ENCODE measurements at places on chromosomes 2 and 18.
A peak's percentile ranks its signal among the peaks of the same experiment; 100 is the strongest.

DNA sequence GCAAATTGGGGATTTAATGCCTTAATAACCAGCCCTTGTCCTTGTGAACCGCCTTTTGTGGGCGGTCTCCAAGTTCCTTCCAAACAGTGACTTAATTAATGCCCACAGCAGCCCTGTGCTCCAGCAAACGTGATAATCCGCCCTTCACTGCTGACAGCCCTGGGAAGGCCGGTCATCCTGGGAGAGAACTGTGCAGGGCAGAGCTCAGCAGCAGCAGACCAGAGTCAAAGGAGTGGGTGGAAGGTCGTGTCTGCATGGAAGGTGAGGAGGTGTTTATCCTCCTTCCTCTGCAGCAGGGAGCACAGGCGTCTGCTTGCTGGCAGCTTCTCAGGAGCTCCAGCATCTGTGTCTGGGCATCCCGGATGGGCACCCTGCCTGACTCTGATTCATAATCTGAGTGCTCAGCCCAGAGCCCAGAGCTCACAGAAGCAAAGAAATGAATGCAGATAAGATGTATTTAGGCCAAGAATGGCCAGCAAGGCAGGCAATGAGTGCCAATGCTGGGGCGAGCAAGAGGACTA is 270.0 kb upstream of the PXDN start:
- DNase-seq = no peak

DNA sequence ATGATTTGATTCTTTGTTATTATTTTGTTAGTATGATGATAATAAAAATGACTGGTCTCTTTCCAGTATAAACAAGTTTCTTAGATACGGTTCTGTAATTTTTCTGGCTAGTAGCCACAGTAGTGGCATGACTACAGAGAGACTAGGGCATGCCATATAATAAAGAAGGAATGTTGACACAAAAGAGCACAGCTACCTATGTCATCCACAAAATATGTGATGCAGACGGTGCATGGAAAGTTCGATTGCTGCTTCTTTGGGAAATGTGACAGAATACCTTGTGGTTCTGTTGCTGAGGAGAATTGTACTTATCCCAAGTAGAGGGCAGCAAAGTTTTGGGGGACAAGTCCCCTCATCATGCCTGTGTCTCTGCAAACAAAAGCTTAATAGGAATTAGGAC is 26.1 kb upstream of the SETBP1 start:
- no peak for DNase-seq

DNA sequence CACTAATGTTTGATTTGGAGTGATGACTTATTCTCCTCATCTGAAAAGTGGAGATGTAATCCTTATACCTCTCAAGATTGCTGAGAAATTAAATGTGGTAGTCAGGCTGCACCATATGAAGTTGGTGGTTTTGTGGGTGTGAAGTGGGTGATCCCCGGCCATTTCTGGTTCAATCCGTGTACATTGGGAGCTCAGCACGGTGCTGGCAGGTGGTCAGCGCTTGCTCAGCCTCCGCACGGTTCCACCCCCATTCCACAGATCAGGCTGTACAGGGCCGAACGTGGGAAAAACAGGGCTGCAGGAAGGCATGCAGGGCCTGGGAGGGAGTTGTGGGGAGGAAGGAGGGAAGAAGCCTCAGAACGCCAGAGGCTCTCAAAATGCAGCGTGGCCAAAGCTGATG is 198.3 kb downstream of the INO80D start:
- no peak for DNase-seq

GRCh38 chr2:106159866-106160785 is 34.0 kb downstream of the UXS1 start:
- DNase-seq = peak; percentile 19

- no peak for DNase-seq
Measured at GRCh38 chr2:156562124-156562523, 125.9 kb downstream of the GPD2 start.

GRCh38 chr2:4662161-4662779 is 958.9 kb downstream of the DCDC2C start:
- DNase-seq = no peak

DNA sequence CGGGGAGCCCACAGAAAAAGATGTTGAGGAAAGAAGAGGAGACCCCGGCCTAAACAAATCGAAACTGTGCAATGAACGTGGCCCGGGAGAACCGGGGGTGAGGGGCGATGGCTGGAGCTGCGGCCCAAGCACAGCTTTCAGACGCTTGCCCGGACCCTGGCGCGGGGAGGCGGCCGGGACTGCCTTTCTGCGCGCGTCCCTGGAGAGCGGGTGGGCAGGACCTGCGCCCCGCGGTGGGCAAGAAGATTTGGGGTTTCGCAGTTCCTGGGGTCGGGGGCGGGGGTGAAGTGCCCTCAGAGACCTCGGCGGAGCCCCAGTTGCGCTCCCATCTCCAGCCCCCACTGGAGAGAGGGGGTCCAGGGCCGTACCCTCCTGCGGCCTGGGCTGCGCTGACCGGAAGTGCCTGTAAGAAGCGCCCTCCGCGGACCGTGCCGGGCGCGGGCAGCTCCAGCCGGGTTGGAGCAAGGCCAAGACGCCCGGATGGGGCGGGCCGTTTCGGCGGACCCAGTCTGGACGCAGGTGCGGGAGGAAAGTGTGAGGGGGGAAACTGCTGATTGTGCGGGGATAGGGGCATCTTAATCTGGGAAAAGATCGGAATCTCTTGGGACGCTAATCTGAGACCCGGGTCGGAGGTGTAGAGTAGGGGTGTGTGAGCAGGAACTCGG is 11.6 kb downstream of the EN1 start:
- no peak for DNase-seq

DNA sequence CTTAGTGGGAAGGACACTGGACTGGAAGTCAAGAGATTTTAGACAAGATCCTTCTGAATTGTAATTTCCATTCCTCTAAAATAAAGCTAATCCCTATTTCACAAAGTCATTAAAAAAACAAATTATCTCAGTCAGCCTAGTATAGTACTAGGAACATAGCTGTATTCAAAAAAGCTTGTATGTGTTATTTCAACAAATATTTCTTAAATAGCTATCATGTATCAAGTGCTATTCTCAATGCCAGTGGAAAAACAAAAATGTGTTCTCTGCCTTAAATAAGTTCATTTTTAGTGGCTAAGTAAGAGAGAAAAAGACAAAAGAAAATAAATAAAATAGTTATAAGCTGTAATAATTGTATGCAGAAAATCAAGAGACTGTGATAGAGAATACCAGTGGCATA is 541.8 kb upstream of the CDH2 start:
- no peak for DNase-seq

- DNase-seq = no peak
Measured at GRCh38 chr2:173008786-173009185, 66.9 kb upstream of the MAP3K20 start.

GRCh38 chr18:37429791-37430190 is 135.8 kb downstream of the CELF4 start:
- DNase-seq = no peak

- DNase-seq = no peak
Measured at GRCh38 chr2:184644685-184645084, 46.4 kb downstream of the ZNF804A start.

GRCh38 chr2:44547718-44548117 is 186.0 kb downstream of the CAMKMT start:
- no peak for DNase-seq

GRCh38 chr2:125643585-125643984 is 1012.4 kb upstream of the GYPC start:
- no peak for DNase-seq

DNA sequence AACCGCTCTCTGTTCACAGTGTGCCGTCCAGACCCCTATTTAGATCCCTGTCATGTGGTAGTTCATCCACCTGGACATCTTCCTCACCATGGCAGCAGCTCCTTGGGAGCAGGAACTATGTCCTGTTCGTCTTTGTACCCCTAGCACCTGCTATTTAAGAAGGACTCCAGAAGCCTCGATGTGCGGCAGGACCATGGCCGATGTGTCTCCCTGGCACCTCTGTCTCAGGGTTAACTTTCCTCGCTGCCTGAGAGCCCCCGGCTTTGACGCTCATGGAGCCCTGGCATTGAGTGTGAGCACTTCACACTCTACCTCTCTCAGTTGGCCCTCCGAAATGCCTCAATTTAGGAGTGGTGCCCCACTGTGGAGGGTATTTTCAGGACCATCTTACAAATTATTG is 152.0 kb downstream of the FAM210A start:
- DNase-seq = no peak

GRCh38 chr2:207238831-207239701 is 73.3 kb upstream of the KLF7 start:
- no peak for DNase-seq

DNA sequence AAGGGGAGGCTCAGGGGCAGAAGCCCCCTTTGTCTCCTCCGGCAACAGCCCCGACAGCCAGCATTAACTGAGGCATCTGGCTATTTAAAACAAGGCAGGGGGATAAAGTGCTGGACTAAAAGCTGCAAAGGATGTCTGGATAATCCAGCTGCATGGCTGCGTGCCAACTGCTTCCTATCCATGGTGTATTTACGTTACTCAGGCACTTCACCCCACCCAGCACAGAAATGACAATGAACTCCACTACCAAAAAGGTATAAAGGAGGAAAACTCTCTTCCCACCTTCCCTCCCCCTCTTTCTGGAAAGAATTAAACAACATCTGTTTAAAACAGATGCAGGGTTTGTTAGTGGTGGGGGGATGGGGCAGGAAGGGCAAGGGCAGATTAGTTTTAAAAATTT is 82.5 kb downstream of the SPRED2 start:
- no peak for DNase-seq

DNA sequence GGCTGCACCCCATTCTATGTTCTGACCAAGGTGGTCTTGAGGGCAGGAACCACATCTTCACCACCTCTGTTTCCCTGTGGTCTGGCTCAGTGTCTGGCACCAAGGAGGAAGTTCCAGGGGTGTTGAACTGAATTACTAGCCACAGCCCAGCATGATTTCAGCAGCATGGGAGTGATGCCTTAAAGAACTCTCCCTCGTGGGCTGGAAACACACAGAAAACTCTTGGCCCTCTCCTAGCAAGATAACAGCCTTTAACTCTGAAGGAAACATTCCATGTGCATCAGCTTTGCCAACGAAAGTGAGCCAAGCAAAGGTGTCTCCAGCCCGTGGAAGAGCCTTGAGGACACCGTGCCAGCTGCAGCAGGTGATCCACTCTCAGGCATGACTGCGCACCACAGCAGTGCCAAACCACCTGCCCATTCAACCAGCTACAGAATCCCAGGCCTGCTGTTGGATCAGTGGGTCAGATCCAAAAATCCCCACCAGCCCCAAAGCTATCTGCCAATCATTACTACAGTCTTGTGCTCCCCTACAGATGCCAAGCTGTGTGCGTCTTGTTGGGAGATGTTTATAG is 124.8 kb downstream of the TTC32 start:
- no peak for DNase-seq

- no peak for DNase-seq
Measured at GRCh38 chr2:210611466-210611865, 55.1 kb downstream of the CPS1 start.

DNA sequence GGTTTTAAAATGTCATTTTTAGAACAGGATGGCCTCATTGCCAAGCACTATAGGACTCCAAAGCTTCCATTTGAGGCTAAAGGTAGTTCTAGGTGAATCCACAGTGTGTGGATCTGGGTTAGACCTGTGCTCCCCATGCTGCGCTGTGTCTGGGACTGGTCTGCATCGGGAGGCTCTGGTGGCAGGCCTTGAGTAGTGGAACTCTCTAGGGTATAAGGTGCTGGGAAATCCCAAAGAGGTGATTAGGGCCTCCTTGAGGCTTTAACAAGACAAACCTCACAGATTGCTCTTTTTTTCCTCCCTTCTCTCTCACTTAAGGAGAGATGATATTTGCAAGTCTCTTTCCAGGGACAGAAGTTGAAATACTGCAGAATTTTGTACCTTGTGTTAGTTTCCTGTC is 9.3 kb downstream of the SEC11C start:
- DNase-seq = no peak

- no peak for DNase-seq
Measured at GRCh38 chr2:149787206-149787605, 199.6 kb upstream of the MMADHC start.

DNA sequence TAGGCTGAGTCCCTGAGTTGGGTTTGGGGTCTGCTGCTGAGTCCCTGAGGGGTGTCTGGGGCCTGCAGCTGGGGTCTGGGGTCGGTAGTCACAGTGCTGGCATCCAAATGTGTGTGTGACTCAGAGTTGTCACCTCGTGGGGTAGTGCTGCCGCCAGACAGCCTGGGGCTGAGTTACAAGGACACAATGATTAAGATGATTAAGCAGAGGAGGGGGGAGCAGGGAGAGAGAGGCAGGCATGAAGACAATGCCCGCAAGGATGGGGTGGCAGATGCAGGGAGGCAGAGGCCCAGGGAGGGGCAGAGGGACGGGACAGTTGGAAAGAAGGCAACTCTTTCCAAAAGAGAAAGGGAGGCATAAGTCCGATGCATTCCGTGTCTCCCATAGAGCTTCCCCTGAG is 120.2 kb downstream of the CELF4 start:
- DNase-seq = no peak

GRCh38 chr2:144466637-144467036 is 53.3 kb downstream of the ZEB2 start:
- no peak for DNase-seq

GRCh38 chr2:168691221-168691620 is 111.2 kb upstream of the NOSTRIN start:
- DNase-seq = no peak

- DNase-seq = no peak
Measured at GRCh38 chr2:85504778-85505261, 34.1 kb upstream of the MAT2A start.

GRCh38 chr2:175002547-175003274 is 2.5 kb downstream of the CHN1 start:
- DNase-seq = no peak

- no peak for DNase-seq
Measured at GRCh38 chr2:50746526-50746925, 285.4 kb downstream of the NRXN1 start.

DNA sequence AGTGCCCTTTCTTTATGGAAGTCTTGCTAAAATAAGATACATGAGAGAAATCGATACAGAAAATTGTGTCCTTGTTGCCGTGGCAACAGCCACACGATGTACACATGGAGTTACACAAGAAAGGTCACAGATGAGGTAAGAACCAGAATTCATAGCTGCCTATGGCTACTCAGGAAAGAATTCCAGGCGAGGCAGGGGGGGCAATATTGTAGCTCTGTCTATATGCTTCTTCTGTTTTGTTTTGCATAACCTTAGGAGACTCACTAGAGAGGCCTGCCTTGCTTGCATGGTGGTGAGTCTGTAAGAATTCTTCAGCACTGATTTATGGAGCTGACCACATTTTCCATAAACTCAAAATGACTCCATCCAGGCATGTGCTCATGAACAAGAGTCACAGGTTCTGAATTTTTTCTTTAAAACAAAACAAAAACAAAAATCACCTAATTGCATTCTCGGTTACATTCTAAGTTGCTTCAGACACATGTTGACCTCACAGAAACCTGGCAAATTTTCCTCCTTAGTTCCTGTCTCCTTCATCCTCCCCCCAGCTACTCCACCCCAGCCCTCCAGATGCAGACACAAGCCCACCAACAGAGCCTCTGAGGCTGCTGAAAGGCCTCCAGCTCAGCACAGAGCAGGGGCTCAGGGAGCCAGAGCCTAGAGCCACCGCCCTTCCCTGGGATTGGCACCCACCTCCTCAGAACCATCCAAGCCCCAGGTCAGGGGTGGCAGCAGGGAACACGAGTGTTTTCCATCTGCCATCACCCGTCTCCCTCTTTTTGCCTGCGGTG is 183.5 kb downstream of the ANTXR1 start:
- no peak for DNase-seq

GRCh38 chr2:26577442-26578112 is 63.6 kb downstream of the CIB4 start:
- peak; percentile 29 for DNase-seq

All from stimulated activated CD8-positive, alpha-beta memory T cell treated with anti-CD3 and anti-CD28 coated beads, Interleukin-7, amount 100 ng/mL, for 24 hours (primary cell).